Activated T-cell treated with anti-CD3 and anti-CD28 coated beads, Interleukin-2, amount 50 U/mL, for 72 hours (primary cell): ENCODE measurements at places on chromosomes 11 and 22.

DNA sequence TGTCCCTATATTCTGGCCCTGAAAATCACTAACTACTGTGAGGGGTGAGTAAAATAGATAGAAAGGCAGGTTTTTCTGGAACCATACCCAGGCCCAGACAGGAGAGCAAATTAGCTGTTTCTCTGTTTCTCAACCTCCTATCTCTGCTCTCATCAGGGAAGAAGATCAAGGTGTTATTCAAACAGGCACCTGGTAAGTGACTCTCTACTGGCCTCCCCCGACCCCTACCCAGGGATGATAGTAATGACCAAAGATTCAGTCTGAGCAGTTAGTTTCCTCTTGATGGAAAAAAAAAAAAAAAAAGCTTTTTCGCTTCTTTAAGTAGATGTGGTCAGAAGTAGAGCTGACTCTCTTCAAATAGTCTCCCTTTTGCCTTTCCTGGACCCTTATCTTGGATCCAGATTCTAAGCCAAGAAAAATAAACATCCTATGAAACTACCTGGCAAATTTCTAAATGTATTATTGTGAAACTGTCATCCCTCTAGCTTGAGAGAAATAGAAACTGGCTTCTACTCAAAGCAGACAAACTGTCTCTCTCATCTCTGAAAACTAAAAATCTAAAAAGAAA, 9.9 kb downstream of the LRRC4C start:
- DNase-seq, result no peak

DNA sequence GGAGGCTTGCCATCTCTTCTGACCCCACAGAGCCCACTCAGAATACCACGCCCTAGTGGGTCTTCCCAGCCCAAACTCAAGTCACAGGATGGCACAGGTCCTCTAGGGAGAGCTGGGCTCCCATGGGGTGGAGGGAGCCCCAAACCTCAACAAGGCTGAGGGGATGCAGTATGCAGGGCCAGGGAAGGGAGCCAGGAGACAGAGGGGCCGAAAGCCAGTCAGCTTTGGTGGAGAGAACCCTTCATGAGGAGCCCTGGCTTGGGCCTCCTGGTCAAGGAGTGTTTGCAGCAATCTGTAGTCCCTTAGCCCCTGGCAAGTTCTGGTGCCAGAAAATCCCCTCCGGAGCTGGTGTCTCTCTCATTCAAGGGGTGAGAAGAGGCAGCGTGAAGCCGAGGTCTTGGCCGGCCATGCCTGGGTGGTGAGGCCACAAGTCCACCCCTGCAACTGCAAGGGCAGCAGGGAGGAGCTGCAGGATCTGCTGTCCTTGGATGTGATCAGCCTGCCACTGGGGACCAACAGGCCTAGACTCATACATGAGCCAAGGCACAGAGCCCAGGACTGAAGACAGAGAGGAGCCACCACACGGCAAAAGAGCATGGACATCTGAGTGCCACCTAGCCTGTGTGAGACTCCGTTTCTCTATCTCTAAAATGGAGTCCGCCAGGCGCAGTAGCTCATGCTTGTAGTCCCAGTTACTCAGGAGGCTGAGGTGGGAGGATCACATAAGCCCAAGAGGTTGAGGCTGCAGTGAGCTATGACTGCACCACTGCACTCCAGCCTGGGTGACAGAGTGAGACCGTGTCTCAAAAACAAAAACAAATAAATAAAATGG, 24.1 kb downstream of the NEAT1 start:
- DNase-seq, result no peak

DNA sequence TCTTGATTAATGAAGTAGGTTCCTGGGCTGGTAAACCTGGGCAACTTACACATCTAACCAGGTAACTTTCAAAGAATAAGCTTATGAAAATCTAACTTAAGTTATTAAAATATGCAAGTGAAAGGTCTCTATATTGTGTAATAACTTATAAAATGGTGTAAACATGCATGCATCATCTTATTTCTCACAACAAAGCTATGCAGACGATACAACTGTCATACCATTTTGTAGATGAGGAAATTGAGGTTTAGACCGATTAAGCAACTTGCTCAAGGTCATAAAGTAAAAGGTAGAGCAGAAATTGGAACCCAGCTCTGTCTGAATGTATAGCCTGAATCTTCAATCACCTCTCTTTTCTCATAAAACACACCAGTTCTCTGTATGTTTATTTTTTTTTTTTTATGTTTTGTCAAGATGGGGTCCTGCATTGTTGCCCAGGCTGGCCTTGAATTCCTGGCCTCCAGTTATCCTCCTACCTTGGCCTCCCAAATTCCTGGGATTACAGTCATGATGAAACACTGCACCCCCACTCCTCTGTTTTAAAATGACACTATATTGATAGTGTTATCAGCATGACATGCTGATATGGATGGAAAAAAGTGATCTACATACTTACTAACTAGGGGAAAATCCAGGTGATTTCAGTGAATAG, 109.6 kb downstream of the SGSM3 start:
- no peak for DNase-seq

DNA sequence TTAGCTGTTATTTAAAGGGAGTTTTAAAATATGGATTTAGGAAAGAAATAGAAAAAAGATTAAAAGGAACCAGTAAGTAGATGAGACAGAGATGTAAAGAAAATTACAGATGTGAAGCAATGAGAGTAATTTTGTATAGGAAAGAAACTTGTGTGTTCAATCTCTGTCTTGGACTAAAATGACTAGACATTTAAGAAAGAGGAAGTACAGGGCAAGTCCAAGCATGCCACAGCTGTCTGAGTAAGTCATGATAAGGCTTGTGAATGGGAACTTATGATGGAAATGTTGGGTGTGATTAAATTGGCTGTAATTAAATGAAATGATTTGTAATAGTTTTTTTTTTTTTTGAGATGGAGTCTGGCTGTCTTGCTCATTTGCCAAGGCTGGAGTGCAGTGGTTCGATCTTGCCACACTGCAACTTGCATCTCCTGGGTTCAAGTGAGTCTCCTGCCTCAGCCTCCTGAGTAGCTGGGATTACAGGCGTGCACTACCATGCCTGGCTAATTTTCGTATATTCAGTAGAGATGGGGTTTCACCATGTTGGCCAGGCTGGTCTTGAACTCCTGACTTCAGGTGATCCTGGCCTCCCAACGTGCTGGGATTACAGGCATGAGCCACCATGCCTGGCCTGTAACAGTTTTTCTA, 5.9 kb upstream of the ACY3 start:
- DNase-seq, result no peak

GRCh38 chr11:117514256-117514655, 186.6 kb downstream of the CEP164 start:
- DNase-seq, result no peak

GRCh38 chr22:16776080-16776479, 49.1 kb downstream of the XKR3 start:
- no peak for DNase-seq

GRCh38 chr11:93518081-93518480, 25.1 kb downstream of the SMCO4 start:
- no peak for DNase-seq

DNA sequence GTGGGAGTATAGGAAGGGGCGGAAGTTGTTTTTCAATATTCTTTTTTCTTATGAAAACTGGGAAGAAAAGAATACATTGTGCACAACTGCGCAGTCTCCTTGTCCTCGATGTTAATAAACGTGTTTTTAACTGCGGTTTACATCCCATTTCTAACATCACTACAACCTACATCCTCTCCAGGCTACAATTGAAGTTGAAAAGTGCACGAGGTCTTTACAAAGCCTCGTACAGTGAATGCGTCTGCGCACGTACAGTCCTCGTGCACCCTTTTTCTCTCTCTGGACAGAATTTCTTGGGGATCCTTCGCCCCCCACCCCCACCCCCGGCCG, 102.4 kb downstream of the WT1 start:
- no peak for DNase-seq

GRCh38 chr22:30204742-30205111, 41.8 kb downstream of the LIF start:
- no peak for DNase-seq

- DNase-seq, result no peak
These were observed 49.6 kb downstream of the NOX4 start for GRCh38 chr11:89441606-89442005.

- no peak for DNase-seq
These were observed 70.0 kb downstream of the EXT2 start for GRCh38 chr11:44165432-44165831.

DNA sequence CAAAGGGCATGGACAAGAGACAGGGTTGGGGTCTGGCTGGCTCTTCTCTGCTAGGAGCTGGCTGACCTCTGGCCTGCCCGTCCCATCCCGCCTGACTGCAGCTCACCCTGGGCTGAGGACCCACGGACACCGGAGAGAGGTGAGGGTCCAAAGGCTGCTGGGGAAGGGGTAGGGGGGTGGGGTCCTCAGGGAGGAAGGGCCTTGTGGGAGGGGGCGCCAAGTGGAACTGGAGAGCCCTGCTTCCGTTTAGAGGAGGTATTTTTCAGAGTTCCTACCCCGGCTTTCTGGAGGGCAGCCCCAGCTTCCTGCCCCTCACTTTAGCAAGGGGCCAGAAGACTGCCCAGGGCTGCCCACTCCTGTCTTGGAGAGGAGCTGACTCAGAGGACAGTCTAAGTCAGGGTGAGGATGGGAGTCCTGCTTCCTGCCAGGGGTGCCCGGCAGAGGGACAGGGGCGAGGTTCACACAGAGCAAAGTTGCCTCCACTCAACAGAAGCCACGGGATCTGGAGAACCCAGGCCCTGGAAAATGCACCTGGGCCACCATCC, 7.1 kb downstream of the LARGE2 start:
- no peak for DNase-seq

DNA sequence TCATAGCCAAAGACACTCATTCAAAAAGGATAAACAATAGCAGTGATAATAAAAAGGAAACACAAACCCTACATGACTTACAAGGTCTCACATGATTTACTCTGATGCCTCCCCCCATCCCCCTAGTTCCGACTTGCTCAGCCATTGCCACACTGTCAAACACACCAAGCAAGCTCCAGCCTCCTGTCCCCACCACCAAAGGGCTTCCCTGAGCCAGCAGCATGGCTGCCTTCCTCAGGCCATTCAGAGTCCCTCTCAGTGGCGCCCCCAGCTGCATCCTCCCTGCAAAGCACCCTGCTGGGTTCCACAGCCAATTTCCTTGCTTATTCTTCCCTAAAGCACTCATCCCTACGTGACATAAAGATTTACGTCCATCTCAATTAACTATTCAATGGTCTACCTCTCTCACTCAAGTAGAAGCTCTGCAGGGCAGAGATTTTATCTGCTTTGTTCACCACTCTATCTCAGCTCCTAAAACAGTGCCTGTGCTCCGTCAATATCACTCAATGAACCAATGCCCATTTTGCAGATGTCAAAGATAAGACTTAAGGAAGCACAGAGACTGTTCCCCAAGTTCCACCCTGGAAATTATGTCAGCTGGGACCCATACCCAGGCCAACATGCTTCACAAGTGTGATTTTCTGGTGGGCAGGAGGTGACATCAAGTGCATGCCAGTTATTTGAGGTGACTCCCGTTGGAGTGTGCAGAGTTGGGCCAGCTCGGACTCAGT, 106.9 kb downstream of the SYN3 start:
- DNase-seq, result no peak

GRCh38 chr11:75465701-75466531, 32.9 kb upstream of the KLHL35 start:
- DNase-seq, result no peak

GRCh38 chr11:122668562-122669090, 13.1 kb downstream of the UBASH3B start:
- no peak for DNase-seq

DNA sequence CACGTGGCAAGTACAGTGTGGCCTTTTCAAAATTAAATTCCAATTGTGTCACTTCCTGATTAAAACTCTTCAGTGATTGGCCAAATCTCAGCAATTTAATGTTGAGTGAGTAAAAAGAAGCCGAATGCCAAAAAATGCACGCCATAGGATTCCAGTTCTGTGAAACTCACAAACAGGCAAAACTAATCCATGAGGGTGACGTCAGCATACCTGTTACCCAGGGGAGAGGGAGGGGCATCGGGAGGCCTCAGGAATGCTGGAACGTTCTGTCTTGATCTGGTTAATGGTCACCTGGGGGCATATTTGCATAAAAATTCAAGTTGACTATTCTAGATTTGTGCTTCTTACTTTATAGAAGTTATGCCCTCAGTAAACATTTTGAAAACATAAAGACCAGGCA, 39.9 kb upstream of the RAB1B start:
- DNase-seq, result no peak

DNA sequence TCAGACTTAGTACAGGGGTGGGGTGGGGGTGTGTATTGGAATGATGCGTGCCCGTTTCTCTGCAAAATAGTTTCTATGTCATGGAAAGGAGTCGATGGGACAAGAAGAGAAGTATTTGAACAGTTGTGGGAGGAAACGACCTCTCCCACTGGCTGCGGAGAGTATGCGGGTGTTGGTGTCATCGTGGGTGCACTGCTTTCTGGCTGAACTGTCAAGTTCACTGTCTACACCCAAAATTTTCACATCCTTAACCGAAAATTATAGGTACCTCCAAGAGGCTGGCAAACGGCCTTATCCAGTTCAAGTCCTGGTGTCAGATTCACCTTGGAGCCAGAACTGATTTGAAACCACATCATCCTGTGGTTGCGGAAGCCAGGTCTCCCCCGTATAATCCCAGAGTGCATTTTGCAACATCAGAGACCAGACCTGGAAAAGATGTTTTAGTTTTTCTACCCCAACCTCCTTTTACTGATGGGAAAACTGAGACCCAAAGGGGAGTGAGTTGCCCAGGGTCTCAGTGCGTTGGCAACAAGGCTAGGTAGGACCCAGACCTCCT, 497 bp upstream of the SSRP1 start:
- DNase-seq, result peak; percentile 24

DNA sequence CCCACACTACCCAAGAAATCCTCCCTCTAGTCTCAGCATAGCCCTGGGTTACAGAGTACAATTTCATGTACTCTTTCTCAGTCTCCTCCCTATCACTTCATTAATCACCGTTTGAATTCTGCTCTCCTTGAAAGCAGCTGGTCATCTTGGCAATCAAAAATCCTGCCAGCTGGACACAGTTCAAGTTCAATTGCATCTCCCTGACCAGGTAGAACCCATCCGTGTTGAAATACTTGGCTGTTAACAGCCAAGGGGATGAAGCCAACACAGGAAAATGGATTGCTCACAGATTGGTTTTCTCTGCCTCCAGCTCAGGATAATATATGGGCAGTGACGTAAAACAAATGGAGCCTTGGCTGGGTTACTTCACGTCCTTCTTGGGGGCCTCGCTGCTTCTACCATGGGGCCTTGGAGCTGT, 55.1 kb upstream of the GRK3 start:
- DNase-seq, result no peak

DNA sequence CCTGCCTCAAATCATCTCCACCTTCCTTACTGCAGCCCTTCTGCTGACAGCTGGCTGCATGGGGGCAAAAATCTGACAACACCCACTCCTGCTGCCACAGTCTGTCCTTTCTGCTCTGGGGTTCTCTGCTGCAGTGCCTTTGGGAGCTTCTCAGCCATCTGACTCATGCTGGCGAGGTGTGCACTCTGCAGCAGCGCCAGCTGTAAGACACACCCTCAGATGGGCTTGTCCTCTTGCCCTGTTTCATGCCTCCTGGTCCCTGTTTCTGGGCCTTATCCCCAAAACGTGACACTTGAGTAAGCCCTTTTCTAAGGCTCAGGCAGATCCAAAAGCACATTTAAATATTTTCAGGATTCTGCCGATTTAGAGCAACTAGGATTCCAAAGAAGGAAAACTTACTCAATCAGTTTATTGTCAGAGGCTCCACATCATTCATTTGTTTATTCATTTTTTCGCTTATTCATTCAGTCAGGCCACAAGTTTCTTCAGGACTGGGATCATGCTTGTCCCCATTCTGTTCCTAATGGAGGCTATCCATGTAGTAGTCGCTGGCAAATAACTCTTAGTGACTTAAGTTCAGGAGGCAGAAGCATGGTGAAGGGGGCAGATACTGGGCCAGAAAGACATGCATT, 60.2 kb downstream of the SMIM38 start:
- no peak for DNase-seq

GRCh38 chr11:14454861-14455632, 44.6 kb downstream of the COPB1 start:
- no peak for DNase-seq
